Hepatocyte (in vitro differentiated cells): ENCODE measurements at places on chromosomes 13 and 19. TPM values are rescaled to one million over a fixed set of nuclear protein-coding genes. Genes with fewer than 3 reads are reported as not detected.
A peak's percentile ranks its signal among the peaks of the same experiment; 100 is the strongest.

GRCh38 chr13:52896827-52897659, 48.6 kb upstream of the PCDH8 start:
- no peak for DNase-seq

DNA sequence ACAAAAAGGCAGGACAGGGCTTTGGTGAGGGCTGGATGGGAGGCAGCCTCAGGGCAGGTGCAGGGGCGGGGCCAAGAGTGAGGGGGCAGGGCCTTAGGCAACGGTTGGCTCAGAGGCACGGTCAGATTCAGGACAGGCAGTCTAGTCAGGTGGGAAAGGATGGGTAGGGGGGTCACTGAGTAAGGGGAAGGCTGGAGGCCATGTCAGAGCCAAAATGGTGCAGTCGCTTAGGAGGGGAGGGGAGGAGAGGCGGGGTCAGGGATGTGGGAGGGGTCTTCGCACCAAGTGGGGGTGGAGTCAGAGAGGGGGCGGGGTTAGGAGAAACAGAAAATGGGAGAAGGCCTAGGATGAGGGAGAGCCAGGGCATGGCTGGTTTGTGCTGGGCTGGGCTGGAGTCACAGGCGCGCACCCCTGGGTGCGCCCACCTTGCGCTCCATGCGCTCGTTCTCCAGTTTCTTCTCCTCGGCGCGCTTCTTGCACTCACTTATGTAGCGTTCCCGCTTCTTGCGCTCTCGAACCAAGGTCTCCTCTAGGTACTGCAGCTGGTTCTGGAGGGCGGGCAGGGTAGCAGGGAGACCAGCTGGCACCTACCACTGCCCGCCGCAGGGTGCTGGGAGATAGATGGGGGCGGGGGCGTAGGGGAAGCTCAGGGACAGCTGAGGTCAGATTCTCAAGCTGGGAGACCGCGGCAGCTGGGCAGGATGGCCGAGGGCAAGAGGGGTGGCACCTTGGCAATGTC, 6.8 kb upstream of the RGL3 start:
- DNase-seq: no peak

DNA sequence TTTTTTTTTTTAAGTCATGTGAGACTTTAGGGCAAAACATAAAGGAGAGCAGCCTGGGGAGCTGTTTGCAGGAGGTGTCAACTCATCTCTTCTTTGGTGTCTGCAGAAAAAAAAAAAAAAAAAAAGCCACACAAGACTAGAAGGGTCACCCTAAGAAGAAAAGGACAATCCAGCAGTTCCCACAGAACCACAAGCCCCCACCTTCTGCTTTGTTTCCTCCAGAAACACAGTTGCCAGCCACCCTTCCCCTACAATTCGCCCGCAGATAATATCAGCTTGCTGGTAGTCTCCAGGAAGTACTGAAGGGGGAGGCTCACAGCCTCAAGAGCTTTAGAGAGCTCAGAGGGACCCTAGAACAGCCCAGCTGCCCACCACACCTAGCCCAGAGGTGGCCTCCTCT, 22.3 kb upstream of the ZBTB7A start:
- DNase-seq: no peak

GRCh38 chr19:29457413-29457812, 68.4 kb upstream of the VSTM2B start:
- DNase-seq: no peak

- DNase-seq: no peak
Measured at GRCh38 chr19:48512504-48513288, 1.1 kb upstream of the LMTK3 start.

DNA sequence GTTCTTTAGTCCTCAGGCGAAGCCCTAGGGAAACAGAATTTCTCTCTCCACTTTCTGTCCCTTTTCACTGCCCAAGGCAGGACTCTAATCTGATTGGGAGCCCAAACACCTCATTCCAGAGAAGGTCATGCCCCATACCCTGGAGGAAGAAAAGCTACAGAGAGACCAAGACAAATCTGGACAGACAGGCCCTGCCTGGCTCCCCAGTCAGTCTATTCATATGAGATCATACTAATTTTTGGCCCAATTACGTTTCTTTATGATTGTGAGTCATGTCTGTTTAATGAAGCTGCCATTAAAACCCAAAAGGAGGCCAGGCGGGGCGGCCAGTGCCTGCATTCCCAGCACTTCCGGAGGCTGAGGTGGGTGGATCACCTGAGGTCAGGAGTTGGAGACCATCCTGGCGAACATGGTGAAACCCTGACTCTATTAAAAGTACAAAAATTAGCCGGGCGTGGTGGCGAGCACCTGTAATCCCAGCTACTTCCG, 3.3 kb upstream of the AP3D1 start:
- DNase-seq: peak; percentile 10

GRCh38 chr13:83773961-83774360, 108.3 kb downstream of the SLITRK1 start:
- DNase-seq: no peak

- peak; percentile 26 for DNase-seq
Measured at GRCh38 chr13:103517066-103517767, 451.0 kb upstream of the SLC10A2 start.

DNA sequence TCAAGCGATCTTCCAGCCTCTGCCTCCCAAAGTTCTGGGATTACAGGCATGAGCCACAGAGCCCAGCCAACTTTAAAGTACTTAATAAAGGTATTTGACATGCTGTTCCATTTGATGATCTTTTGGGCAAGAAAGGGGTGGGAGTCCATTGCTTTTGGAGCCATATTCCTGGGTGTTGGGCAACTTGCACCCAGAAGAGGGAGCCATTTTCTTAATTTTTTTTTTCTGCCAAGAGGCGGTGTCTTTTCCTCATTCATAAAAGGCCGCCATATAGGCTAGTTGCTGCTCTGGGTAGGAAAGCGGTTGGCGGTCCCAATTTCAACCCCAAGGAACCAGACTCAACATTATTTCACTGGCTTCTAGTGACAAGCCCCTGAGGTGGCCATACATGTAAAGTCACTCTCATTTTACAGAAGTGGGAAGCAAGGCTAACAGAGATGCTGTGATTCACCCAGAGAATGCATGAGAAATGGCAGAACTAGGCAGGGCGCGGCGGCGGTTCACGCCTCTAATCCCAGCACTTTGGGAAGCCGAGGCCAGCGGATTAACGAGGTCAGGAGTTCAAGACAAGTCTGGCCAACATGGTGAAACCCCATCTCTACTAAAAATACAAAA, 139.6 kb downstream of the CACNA1A start:
- DNase-seq: no peak

GRCh38 chr19:7743425-7743841, 3.9 kb downstream of the CD209 start:
- DNase-seq: no peak

DNA sequence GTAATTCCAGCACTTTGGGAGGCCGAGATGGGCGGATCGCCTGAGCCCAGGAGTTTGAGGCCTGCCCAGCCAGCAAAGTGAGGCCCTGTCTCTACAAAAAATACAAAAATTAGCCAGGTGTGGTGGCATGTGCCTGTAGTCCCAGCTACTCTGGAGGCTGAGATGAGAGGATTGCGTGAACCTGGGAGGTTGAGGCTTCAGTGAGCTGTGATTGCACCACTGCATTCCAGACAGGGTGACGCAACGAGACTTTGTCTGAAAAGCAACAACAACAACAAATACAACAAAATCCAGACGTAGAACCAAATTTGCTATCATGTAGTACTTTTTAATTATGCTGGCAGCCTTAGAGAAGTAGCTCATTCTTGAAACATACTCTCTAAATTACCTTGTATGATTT, 277.1 kb downstream of the KLF5 start:
- no peak for DNase-seq

DNA sequence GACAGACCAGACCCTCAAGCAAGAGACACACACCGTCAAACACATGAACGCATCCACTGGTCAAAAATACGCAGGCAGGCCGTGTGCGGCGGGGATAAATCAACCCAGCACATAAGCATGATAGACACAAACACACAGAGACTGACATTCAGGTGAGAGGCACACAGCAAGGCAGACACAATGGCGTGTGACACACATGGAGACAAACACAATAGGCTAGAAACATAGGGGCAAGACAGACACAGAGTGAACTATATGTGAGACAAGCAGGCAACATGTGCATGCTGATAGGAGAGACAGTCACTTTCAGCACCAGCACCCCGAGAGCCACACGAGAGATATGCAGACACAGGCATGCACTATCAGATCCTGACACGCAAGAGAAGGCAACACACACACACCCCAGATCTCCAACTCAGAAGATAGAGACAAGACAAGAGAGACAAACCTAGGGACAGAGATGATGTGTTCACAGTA, 6.9 kb upstream of the JUNB start:
- DNase-seq: no peak

DNA sequence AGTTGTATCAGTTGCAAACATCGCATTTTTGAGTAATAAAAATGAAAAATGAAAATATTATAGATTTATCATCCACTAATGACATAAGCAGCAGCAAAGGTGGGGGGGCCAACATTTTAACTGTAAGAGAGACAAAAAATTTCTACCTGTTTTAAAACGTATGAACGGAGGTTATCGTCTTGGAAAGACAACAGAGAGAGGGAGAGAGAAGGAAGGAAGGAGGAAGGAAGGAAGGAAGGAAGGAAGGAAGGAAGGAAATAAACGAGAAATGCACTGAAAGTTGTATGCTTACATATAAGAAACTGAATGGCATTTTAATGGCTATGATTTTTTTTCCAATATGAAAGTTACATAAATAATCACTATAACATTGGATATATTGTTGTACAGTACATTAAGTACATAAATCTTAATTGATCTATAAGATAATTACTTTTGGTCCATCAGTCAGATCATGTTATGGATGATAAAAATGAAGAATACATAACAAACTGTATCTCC, 862.8 kb upstream of the SLITRK1 start:
- DNase-seq: no peak

GRCh38 chr19:55544776-55545439, 435 bp downstream of the SBK3 start:
- DNase-seq: no peak

DNA sequence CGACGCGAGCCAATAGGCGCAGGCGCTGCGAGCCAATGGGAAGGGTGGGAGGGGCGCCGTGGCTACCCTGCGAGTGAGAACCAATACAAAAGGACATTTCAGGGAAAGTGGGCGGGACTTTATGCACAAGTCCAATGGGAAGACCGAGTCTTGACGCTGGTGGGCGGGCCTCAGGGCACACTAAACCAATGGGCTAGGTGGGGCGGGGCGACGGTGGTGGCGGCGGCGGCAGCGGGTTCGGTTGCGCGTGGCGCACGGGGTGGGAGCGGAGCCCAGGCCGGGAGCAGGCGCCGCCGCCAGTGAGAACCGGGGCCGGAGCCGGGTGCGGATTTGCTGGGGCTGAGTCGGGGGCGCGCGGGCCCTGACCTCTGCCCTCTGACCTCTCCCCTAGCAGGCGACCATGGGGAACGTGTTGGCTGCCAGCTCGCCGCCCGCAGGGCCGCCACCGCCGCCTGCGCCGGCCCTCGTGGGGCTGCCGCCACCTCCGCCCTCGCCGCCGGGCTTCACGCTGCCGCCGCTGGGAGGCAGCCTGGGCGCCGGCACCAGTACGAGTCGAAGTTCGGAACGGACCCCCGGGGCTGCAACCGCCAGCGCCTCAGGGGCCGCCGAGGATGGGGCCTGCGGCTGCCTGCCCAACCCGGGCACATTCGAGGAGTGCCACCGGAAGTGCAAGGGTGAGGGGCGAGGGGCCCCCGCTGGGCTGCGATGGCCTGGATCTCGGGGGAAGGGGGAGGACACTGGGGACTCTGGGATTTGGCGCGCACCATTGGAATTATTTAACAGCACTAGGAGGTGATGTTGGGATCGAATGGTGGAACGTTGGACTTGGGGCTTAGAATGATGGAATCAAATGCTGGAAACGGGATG, at the start of gene TOMM40:
TSS of gene TOMM40 (plus strand) at position 239 of the 867 bp plus-strand sequence. CDS start at position 401, 162 bp downstream.
- DNase-seq: peak; percentile 100

DNA sequence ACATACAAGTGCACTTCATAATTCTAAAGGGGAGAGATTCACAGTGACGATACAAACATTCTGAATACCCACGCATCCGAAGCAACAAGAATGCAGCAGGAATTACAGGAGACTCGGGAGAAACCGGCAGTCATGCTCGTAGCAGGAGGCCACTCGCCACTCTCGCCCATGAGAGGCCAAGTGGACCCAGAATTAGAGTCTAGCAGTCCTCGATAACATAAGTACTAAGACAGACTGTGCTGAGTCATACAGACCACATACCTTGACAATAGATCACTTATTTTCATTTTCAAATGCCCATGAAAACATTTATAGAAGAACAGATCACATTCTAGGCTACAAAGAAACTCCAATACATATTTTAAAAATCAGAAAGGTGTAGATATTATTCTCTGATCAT, 299.1 kb upstream of the TSHZ3 start:
- no peak for DNase-seq

DNA sequence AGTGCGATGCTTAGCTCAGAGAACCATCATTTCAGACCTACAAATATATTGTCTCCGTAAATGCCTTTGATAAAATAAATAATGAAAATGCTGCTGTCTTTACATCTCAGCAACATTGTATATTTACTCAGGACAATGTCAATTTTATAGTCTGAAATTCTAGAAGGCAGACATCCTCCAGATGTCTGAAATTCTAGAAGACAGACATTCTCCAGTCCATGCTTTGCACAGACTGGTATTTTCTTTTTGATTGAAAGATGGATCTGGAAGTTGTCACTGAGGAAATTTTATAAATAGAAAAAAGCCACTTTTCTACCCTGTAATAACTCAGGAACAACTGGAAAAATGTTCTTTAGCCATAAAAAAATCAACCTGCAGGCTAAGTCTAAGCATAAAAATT, 2293.3 kb downstream of the PCDH9 start:
- DNase-seq: no peak

DNA sequence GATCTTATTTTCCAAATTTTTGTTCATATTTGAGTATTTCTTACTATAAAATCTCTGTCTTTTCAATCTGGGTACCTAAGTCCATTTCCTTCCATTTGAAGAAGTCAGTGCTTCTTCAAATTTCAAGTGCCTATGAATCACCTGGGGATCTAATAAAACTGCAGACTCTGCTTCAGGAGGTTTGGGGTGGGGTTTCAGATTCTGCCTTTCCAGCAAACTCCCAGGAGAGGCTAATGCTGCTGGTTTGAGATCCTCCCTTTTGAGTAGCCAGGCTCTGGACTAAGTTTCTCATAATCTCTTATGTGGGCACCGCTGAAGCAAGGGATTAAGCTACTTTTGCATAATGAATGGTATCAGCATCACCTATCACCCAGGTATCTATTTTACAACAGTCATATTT, 242.4 kb downstream of the RGCC start:
- DNase-seq: no peak

DNA sequence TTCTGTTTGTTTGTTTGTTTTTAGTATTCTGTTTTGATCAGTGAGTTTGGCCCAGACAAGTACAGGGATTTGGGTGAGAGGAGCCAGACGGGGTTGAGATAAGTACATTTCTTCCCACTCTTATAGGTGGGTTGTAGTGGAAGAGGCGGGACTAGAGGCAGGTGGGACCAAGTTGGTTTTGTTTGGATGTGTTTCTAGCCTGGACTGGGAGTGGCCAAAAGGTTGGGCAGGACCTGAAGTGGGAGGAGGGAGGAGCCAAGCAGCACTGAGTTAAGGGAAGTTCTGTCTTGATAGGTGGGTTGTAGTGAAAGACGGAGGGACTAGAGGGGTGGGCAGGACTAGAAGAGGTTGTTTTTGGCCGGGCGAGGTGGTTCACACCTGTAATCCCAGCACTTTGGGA, 9.0 kb downstream of the DNASE2 start:
- no peak for DNase-seq

INSR gene
- polyA plus RNA-seq: 17.0 and 17.7 TPM in 2 replicates

BIVM gene
- 10.7 and 16.9 TPM in 2 replicates for polyA plus RNA-seq

TLE2 gene
- 71.1 and 82.0 TPM in 2 replicates for polyA plus RNA-seq

VSTM2B gene
- 0.34 and 1.1 TPM in 2 replicates for polyA plus RNA-seq

NALCN gene
- 0.36 and 0.57 TPM in 2 replicates for polyA plus RNA-seq

RFX1 gene
- polyA plus RNA-seq: 2.4 and 4.1 TPM in 2 replicates

ZNF296 gene
- 1.2 TPM in 1 of 2 replicates, not detected in the other for polyA plus RNA-seq

JUNB gene
- polyA plus RNA-seq: 539 and 633 TPM in 2 replicates
